Stimulated activated CD8-positive, alpha-beta memory T cell treated with anti-CD3 and anti-CD28 coated beads, Interleukin-7, amount 100 ng/mL, for 4 hours (primary cell): ENCODE measurements at places on chromosomes 3 and 15.

GRCh38 chr3:175619369-175619768 lies 760.2 kb downstream of the NAALADL2 start:
- no peak for DNase-seq

- DNase-seq = no peak
Measured at GRCh38 chr3:11570789-11571495, 72.8 kb downstream of the VGLL4 start.

GRCh38 chr3:172808969-172809546 lies 58.5 kb downstream of the ECT2 start:
- no peak for DNase-seq

- DNase-seq = no peak
Measured at GRCh38 chr3:153311541-153311940, 149.5 kb downstream of the RAP2B start.

DNA sequence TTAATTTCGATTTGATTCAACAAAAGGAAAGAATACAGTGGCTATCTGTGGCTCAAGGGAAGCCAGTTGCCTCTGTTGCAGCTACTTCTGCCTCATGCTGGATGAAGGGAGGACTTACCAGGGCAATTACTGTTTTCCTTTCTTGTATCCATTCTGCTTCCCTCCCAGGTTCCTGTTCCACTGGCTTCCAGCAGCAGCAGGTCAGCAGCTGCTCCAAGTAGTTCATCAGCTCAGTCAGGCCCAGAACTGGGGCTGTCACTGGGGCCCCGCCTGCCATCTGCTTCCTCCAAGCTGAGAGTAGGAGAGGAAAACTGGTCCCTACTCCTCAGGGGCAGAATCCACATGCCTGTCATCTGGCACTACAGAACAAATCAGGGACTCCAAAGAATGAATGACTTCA lies 48.6 kb upstream of the ULK4 start:
- no peak for DNase-seq

- no peak for DNase-seq
Measured at GRCh38 chr3:48318713-48319468, 14.6 kb downstream of the SPINK8 start.

GRCh38 chr3:51257870-51258269 lies 127.2 kb upstream of the MANF start:
- no peak for DNase-seq

GRCh38 chr15:65986416-65986815 lies 117.1 kb downstream of the RAB11A start:
- no peak for DNase-seq

DNA sequence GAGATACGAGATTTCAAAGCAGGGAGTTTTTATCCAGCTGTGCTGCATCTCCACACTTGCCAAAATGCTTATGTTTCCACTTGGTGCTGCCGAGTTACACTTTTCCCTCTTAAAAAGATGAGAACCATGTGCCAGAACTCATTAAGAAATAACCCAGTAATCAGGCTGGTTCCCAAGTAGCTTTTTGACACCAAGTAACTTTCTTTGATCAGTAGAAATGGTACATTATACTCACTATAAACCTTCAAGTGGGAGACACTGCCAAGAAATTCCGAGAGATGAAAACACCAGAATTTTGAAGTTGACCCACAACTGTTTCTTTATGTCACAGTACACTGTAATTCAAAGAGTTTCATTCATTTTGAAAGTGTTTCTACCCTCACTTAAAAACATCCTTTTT lies 164.6 kb upstream of the CCDC54 start:
- no peak for DNase-seq

DNA sequence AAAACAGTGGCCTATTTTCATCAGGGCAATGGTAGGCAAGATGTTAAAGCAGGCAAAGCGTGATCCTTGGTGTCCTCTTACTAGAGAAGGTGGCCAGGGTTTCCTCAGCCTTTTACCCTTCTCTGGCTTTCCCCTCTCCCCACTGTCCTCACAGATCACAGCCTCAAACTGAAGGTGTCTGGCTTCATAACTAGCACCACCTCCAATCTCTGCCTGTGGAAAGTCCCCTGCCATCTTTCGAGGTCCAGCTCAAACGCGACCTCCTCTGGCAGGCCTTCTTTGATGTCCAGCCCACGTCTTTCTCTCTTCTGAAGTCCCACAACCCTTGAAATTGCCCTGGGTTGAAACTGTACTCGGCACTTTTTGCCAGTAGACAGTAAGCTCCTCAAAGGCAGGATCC lies 35.9 kb downstream of the CYP19A1 start:
- no peak for DNase-seq

- no peak for DNase-seq
Measured at GRCh38 chr3:100171211-100171914, 57.1 kb upstream of the FILIP1L start.

- no peak for DNase-seq
Measured at GRCh38 chr3:23450051-23450450, 246.9 kb downstream of the UBE2E2 start.

DNA sequence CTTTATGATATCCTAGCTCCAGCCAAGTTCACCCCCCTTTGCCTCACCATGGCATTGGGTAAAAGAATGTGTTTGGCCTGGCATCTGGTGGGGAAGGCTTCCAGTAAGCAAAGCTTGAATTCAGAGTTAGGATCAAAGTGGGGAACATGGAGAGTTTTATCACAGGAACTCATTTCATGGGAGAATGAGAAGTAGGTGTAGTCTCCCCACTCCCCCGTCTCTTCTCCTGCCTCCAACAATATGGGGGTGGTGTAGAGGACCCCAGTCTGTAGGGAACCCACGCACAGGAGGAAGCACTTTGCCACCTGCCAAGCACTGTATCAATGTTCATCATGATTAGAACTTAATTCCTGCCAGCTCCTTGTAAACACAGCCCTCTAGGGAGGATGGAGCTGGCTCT lies 200.5 kb downstream of the UACA start:
- DNase-seq = no peak

GRCh38 chr3:186832276-186832675 lies 10.2 kb upstream of the ADIPOQ start:
- no peak for DNase-seq

DNA sequence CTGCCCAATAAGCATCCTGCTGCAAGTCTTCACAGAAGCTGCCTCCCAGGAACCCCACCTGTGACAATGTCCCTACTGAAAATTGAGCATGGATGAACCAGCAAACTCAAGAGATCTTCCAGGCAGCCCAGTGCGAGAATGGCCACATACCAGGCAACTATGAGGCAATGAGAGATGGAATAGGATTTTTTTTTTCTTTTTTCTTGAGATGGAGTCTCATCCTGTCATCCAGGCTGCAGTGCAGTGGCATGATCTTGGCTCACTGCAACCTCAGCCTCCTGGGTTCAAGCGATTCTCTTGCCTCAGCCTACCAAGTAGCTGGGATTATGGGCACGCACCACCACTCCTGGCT lies 60.9 kb upstream of the ARL8B start:
- no peak for DNase-seq

GRCh38 chr3:149487598-149488197 lies 13.2 kb downstream of the TM4SF4 start:
- DNase-seq = no peak

GRCh38 chr15:100759698-100760356 lies 119.8 kb upstream of the ALDH1A3 start:
- no peak for DNase-seq

GRCh38 chr3:152717252-152717651 lies 117.7 kb upstream of the P2RY1 start:
- DNase-seq = no peak

DNA sequence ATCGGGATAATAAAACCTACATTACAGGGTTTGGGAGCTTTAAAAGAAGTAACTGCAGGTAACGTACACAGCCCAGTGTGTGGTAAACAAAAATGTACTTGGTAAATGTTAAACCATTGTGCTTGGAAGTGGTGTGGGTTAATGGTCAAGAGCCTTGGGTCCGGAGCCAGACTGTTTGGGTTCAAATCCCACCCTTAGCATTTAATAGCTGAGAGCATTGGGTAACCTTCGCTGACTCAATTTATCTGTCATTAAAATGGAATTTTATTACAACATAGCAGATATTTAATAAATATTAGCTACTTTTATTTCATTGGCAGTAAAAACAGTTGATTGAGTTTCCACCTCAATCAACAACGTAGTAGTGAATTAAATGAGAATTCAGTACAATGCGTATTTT lies 1.5 kb downstream of the FSTL1 start:
- no peak for DNase-seq

- no peak for DNase-seq
Measured at GRCh38 chr3:107524326-107524840, 1.6 kb downstream of the BBX start.

- no peak for DNase-seq
Measured at GRCh38 chr3:157312376-157312745, 124.3 kb upstream of the PTX3 start.

GRCh38 chr3:127760361-127760760 lies 62.0 kb downstream of the MGLL start:
- no peak for DNase-seq

GRCh38 chr15:98935736-98936135 lies 71.9 kb downstream of the PGPEP1L start:
- no peak for DNase-seq

DNA sequence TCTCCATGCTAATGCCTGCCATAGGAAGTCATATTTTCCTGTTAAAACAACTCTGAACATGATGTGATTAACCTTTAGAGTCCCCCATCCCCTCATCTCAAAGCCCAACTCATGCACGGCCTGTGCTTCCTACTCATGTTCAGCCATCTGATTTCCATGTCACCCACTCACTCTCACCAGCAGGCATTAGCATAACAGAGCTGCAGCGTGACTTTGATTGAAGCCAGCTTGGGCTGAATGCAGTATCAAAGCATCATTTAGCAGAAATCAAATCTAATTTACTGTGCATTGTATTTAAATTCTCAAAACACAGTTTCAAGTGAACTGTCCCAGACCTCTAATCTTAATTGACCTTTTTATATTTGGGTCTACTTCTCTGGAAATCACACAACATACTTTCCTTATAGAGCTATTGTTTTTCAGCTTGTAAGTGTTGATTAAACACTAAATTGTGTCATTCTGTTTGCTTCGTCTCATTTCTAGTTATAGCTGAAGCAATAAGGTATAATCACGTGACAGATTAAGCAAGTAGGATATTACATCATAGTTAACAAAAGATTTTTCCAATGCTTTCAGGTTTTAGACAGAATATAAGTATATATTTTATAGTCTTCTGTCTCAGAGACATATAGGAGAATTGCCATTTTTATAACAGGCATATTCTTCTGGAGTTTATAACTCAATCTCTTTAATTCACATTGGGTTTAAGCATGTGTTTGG lies 501.5 kb downstream of the ROBO2 start:
- no peak for DNase-seq

DNA sequence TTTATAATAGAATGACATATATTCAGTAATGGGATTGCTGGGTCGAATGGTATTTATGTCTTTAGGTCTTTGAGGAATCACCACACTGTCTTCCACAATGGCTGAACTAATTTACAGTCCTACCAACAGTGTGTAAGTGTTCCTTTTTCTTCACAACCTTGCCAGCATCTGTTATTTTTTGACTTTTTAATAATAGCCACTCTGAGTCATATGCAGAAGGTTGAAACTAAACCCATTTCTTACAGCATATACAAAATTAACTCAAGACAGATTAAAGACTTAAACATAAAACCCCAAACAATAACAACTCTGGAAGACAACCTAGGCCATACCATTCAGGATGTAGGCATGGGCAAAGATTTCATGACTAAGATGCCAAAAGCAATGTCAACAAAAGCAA lies 671.4 kb downstream of the AGBL1 start:
- no peak for DNase-seq

GRCh38 chr15:57445872-57446271 lies 69.6 kb downstream of the CGNL1 start:
- DNase-seq = no peak

GRCh38 chr15:75153565-75154276 lies 48.0 kb upstream of the C15orf39 start:
- DNase-seq = no peak

DNA sequence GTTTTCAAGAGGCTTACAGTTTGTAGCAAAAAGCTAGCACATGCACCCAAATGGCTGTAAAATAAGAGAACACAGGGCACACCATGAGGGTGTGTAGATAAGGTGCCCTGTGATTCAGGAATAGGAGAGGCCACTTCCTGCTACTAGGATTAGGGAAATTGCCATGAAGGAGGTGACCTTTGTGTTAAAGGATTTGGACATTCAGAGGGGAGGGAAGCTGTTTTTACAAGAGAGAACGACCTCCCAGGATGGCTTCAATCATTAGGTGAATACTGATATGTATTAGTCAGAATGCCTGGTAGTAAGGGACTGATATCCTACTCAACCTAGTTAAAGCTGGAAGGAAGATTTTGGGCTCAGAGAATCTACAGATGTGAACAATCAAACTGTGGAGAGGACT lies 35.7 kb upstream of the ABHD17C start:
- DNase-seq = no peak

DNA sequence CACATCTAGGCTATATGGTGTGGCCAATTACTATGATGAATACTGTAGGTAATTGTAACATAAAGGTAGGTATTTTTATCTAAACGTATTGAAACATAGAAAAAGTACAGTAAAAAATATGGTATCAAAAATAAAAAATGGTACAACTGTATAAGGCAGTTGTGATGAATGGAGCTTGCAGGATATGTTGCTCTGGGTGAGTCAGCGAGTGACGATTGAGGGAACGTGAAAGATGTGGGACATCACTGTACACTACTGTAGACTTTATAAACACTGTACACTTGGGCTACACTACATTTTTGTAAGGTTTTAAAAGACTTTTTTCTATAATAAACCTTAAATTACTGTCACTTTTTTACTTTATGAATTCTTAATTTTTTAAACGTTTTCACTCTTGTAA lies 10.3 kb downstream of the CTNNB1 start:
- no peak for DNase-seq

- no peak for DNase-seq
Measured at GRCh38 chr3:192262001-192262400, 465.3 kb downstream of the FGF12 start.

GRCh38 chr3:163939926-163940325 lies 1138.4 kb downstream of the SI start:
- DNase-seq = no peak

DNA sequence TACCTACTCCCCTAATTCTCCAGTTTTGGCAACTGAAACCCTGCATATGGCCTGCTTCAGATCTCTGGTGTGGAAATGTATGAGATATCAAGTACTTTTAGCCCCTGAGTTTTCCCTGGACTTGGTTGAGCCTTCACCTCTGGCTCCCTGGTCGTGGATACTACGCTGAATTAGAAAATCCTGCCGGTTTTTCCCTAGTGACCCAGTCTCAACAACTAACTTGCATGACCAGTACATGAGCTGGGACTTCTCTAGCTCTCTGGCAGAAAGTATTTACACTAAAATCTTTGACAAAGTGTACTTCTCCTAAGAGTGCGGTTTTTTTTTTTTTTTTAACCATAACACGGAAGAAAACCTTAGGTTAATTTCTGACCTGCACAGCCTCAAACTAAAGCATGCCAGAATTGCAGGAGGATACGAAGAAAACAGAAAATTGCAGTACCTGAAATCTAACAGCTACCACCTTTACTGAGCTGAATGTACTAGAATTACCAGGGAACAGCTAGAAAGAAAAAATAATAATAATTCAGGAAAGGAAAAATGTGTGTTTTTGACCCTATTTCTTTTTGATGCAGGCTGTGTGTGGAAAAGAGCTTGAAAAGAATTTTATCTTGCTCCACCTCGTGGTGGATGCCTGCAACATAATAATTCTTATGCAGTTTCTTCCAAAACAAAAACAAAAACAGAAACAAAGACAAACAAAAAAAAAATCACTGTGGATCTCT lies 165.6 kb downstream of the GMNC start:
- no peak for DNase-seq

- DNase-seq = no peak
Measured at GRCh38 chr3:124202754-124203153, 210.8 kb upstream of the ROPN1 start.

- DNase-seq = no peak
Measured at GRCh38 chr3:9013782-9014563, 50.7 kb upstream of the RAD18 start.
